Activated CD4-positive, alpha-beta T cell treated with anti-CD3 and anti-CD28 coated beads, Interleukin-2, amount 10 ng/mL, durations not matched to agents 7 days and 5 days (primary cell): ENCODE measurements at places on chromosomes 11 and 22. TPM values are rescaled to one million over a fixed set of nuclear protein-coding genes. Genes with fewer than 3 reads are reported as not detected.
A peak's percentile ranks its signal among the peaks of the same experiment; 100 is the strongest.

The KCNK4 gene
- not detected for total RNA-seq

The TRIM49 gene
- not detected for total RNA-seq

The OR8A1 gene
- total RNA-seq = not detected

The POU2AF2 gene
- total RNA-seq = not detected

The ADAMTS15 gene
- 0.05 TPM for total RNA-seq

The INPP5J gene
- total RNA-seq = not detected

The MGAT3 gene
- total RNA-seq = 15.5 TPM

The TKFC gene
- 40.0 TPM for total RNA-seq

The TMEM45B gene
- 0.94 TPM for total RNA-seq

The P2RY2 gene
- not detected for total RNA-seq

GRCh38 chr22:46479046-46479445, 58.4 kb downstream of the CELSR1 start:
- DNase-seq = no peak

DNA sequence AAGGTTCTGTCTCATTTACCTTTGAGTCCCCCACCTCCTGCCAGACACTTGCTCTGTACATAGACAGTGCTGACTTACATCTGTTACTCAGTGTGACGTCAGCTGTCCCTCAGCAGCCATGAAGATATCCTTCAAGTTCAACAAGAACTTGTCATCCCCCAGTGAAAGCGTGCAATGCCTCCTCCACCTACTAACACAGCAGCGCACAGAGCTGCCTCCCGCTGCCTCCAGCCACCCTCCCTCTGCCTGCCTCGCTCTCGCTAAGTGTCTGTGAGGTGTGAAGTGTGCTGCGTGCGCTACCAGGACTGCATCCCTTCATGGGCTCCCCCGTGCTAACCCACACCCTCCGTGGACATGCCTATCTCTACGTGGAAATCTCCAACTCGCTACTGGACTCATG, 621.4 kb downstream of the BRD1 start:
- DNase-seq = no peak

DNA sequence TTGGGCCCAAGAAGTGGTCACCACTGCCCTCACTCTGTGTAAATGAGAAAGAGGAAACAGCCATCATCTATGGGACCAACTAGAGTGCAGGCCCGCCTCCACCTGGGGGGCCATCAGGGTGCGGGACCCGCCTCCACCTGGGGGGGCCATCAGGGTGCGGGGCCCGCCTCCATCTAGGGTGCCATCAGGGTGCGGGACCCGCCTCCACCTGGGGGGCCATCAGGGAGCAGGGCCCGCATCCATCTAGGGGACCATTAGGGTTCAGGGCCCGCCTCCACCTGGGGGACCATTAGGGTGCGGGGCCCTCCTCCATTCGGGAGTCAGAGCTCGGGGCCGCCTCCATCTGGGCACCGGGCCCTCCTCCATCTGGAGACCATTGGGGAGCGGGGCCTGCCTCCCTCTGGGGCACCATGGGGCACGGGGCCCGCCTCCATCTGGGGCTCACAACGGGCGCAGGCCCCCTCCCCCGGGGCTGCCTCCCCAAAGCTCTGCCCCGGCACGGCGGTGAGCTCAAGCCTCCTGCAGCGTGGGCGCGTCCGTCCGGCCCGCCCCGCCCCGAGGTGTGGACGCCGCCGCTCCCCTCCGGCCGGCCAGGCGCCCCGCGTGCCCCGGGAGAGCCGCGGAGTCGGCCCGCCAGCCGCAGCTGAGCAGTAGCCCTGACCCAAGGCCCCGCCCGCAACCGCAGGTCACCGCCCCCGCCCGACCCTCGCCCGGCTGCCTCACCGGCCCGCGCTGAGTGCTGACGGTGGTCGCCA, 512 bp downstream of the TOLLIP start:
- no peak for DNase-seq

DNA sequence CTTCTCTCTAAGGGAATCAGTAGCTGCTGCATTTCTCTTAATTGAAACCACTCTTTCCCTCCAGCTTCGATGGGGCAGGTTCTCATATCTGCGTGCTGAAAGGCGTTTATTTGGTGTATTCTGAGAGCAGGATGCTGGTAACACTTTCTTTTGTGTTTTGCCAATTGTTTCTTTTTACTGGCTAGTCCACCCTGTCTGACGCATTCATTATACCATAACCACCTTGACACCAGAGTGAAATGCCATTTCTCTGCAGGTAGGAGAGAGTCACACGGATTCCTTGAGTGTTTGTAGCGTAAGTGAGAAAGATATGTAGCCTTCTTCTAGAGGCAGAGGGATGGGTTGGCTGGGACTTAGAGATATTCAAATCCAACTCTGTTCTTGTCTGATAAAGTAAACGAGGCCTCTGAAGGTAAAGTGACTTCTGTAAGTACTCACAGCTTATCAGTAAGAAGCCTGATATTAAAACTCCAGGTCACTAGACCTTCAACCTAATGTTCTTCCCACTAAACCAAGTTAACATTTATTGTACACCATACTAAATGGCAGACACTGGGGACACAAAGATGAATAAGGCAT, 21.4 kb downstream of the CD44 start:
- peak; percentile 45 for DNase-seq

DNA sequence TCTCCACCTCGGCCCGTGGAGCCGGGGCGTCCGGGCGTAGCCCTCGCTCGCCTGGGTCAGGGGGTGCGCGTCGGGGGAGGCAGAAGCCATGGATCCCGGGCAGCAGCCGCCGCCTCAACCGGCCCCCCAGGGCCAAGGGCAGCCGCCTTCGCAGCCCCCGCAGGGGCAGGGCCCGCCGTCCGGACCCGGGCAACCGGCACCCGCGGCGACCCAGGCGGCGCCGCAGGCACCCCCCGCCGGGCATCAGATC, 439 bp downstream of the YAP1 start:
- DNase-seq = no peak

DNA sequence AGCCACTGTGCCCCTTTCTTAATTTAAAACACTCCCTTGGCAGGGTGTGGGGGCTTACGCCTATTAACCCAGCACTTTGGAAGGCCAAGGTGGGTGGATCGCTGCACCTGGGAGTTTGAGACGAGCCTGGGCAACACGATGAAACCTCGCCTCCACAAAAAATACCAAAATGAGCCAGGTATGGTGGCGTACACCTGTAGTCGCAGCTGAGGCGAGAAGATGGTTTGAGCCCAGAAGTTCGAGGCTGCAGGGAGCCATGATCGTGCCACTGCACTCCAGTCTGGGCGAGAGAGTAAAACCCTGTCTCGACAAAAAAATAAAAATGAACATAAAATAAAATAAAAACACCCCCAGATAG, 45.0 kb downstream of the LINC01488 start:
- no peak for DNase-seq

DNA sequence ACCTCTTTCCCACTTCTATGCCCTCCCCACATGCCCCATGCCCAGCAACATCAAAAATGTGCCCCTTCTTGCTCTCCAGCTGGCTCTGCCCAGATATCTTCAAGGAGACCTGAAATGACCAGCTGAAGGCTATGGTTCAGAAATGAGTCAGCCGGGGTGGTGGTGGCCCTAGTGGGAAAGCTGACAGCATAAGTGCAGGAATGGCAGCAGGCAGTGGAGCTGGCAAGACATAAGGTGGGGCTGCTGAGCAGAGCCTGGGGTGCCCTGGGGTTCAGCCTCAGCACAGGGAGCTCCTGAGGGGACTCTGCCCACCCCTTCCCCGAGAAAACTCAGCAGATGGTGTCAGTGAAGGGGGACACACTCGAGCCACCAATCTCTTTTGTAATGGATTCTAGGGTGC, 593.4 kb downstream of the BUD13 start:
- no peak for DNase-seq

GRCh38 chr22:41775976-41776375, 24.5 kb upstream of the CCDC134 start:
- DNase-seq = no peak

DNA sequence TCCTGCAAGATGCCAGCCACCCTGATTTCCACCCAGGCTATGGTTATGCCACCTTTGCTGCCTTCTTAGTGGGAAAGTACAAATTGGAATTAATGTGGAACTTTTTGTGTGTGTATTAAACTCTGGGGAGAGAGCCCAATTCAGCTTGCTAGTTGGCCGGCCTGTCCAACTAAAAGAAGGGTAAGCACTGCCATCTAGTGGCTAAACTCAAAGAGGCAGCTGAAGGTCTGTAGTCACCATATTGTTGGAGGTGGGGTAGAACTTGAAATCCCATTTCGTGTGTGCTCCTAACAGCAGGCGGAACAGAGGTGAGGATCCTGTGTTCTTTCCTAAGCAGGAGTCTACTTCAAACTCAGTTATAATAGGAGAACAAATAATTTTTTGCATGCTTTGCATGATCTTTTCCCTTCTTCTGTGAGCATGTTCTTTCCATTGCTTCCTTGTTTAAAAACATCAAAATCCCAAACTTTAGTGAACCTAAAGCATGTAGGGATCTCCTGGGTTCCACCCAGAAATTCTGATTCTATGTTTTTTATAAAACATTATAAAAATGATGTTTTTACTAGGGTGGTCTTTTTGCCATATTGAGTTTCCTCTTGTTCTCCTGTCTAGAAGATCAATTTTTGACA, 138.8 kb upstream of the SORL1-AS1 start:
- DNase-seq = peak; percentile 84

DNA sequence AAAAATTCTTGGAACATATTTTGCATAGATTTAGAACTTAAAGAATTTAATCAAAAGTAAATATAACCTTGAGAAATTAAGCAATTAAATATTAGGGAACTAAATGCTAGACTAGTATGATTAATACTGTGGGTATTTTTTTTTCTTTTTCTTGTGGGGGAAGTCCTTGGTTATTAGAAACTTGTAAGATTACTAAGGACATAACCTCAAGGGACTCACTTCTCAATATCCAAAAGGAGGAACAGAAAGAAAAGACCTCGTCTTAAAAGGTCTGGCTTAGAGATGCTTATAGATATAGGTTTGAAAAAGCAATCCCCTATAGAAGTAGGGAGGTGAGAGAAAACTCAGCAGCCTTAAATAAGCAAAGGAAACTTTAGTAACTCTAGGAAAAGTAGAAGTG, 368.5 kb downstream of the INSC start:
- no peak for DNase-seq

DNA sequence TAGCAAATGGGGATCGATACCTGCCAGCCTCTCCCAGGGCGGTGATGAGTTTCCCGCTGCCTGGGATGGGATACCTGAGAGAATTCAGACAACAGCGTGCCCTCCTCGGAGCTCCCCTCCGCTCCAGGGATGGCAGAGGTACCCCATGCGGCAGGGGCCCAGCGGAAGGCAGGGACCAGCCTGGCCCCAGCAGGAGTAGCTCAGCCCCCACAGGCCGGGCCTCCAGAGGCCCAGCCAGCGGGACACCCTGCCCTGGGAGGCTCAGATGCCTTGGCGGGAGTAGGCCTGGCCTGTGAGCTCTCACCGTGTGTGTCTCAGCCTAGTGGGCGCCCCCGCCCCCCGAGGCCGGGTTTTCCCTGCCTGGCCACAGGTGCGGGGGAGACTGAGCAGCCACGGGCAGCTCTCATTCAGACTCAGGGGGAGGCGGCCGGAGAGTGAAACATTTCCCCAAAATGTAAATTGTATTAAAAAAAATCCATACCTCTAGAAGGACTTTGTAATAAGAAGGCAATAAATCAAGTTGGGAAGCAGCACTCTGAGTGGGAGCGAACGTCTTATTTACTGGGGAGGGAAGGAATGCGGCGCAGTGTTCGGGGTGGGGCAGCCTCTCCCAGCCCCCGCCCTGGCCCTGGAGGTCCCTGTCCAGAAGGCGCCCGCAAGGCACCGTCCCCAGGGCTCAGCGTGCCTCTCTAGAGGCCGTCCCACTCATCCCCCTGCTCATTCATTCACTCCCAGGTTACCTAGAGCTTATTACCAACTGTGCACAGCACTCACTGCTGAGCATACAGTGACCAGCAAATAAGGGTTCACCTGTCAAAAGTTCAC, 888.0 kb downstream of the BRD1 start:
- no peak for DNase-seq

GRCh38 chr11:35566181-35566580, 40.8 kb upstream of the PAMR1 start:
- DNase-seq = no peak

DNA sequence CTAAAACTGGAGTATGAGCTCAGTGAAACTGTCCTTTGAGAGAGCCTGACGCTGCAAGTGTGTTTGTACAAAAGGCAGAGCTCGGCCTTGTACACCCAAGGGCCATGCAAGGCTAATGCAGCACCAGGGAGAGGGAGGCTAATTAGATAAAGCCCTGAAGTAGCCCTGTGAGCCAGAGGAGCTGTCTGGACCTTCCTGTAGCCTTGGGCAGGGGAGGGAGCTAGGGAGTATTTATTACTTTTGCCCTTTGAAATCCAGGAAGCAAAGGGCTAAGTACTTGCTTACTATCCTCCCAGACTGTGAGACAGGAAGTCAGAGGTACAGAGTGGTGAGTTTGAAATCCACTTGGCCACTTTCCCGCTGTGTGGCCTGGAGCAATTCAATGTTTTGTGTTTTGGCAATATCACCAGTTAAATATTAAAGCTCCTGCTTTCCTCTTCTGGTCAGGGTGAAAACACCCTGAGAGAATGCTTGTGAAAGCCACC, 10.2 kb upstream of the LDHA start:
- DNase-seq = no peak

- DNase-seq = peak; percentile 69
These were observed 5.1 kb downstream of the APBB1 start for GRCh38 chr11:6413791-6414201.

GRCh38 chr22:49660321-49660720, 167.4 kb downstream of the BRD1 start:
- no peak for DNase-seq

GRCh38 chr22:28411125-28411524, 268.5 kb downstream of the TTC28 start:
- DNase-seq = no peak

GRCh38 chr22:45399712-45400445, 13.5 kb downstream of the SMC1B start:
- no peak for DNase-seq

- no peak for DNase-seq
These were observed 794.5 kb upstream of the ANO3 start for GRCh38 chr11:25537393-25537792.

DNA sequence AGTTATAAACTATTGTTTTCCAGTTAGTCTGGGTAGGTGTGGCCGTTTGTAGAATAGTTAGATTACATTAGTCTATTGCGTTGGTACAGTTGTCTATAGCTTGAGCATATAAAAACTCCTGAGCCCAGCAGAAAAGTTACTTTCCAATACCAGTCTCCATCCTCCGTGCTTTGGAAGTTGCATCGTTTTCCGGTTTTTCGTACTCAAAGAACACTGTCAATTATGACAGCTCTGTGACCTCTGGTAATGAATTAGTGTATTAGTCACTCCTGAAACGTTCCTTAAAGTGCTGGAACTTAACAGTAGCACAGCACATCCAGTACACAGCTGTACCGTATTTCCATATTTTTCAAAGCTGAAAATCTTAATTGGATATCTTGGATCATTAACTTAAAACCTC, 808 bp upstream of the MSANTD2 start:
- no peak for DNase-seq
